ENCODE measurements at places on chromosomes 6 and 20.

GRCh38 chr20:24501764-24502556 is 32.5 kb downstream of the SYNDIG1 start:
- DNase-seq, result no peak

- no peak for DNase-seq
These were observed 9.8 kb downstream of the MAPK13 start for GRCh38 chr6:36139991-36140710.

DNA sequence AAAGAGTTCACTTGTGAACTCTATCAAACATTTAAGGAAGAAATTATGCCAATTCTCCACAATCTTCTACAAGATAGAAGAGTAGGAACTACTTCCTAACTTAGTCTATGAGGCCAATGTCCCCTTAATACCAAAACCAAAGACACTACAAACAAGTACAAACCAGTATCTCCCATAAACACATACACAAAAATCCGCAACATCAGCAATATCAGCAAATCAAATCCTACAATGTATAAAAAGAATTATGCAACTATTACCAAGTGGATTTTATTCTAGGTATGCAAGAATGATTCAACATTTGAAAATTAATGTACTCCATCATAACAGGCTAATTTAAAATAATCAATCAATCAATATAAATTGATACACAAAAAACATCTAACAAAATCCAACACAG is 45.4 kb downstream of the SYCP2 start:
- DNase-seq, result no peak

DNA sequence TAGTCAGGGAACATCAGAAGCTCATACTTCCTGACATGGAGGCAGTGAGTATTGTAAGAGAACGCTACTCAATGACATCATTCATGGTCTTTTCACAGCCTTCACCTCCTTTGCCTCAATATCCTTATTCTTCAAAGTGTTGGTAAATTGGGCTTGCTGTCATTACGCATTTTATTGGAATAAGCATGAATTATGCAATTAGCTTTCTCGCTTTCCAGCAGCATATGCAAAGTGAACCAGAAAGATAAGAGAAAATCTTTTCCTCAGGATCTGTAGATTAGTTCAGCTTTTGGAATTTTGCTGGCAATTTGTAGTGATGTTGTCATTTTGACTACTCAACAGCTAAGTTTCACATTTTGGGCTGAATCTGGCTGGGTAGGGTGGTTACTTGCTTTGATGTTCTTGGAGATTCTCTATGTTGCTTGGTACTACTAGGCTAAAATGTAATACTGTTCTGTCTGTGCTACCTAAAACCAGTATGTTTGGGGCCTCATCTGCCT is 1012.1 kb downstream of the KIF16B start:
- DNase-seq, result no peak

DNA sequence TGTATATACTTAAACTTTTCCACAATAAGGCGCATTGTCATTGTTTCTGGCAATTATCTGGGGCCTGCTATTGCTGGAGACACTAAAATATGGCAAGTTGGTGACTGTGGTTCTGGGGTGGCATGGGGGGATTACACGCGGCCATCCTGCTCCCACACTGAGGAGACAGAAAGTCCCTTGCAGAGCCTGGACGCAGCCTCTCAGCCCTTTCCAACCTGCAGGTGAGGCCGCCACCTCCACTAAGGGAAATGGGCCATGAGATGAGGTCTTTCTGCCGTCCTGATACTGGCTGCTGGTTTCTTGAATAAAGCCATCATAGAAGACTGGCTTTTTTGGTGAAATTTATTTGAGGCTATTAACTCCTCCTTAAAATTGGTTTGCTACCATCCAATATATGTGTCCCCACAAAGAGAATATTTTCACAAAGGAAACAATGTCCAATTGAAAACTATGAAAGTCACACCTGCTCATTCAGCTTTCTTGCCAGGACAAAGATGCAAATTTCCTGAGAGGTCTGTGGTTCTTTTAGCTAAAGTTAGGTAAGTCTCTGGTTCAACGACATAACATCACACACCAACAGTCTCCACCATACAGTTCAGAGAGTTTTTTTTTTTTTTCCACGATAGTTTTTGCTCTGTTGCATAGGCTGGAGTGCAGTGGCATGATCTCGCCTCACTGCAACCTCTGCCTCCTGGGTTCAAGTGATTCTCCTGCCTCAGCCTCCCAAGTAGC is 13.0 kb downstream of the TXNDC5 start:
- no peak for DNase-seq

DNA sequence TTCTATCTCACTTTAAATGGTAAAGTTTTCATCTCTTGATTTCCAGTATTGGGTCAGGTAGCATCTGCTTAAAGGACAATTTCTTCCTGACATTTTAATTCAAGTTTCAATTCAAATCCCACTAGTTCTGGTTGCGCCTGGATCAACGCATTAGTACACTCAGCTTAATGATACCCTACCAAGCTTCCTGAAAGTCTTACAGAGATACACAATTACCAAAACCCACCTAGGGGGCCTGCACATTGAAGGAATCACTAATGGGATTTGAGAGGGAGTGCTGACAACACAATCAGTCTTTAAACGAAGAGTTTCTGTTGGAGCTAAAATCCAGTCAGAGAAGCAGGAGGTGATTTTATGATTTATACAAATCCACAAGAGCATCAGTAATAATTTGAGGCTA is 293.0 kb downstream of the PHF3 start:
- DNase-seq, result no peak

DNA sequence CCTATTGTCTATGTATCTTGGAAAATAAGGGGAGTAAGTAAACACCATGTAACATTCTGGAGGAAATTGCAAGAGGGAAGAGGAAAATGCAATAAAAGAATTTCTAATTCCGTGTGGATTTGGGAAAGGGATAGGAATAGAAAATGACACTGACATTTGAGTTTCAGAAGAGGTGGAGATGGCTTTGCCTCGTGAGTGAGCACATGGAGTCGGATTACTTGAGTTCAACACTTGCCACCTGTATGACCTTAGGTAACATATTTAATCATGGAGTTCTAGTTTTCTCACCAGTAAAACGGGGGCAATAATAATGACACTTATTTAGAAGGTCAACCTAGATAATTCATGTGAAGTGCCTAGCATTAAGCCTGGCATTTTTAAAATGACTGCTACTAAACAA is 10.8 kb upstream of the PBOV1 start:
- DNase-seq, result no peak

DNA sequence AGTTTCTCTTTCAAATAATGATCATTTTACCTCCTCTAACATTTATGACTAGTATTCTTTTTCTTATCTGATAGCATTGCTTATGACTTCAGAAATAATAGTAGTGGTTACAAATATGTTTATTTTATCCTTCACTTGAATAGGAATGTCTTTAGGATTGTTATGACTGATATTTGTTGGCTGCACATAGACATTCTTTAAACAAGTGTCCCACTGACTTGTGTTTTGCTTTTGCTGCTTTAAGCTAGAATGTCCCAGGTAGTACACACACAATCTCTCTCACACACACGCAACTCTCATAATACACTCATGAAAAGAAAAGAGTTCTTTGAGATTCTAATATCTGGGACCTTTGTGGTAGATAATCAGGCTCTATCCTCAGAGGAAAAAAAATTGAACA is 21.6 kb downstream of the KIAA1586 start:
- no peak for DNase-seq

DNA sequence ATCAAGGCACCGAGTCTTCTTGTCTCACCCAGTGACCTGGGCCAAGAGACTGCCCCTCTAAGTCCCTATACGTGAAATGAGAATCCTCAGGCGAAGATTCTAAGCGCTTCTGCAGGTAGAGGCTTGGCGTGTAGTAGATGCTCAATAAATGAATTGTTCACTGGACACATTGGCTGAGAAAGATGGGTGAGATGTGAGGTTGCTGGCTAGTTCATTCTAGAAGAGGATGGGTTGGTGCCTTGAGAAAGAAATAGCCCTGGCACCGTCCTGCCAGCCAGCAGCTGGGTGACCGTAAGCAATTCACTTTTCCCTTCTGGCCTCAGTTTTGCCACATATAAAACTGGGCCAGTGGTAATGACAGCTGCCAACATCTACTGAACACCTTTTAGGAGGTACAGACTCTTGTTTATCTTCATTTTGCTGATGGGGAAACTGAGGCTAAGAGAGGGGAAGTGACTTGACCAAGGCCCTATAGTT is 1.4 kb downstream of the SRC start:
- DNase-seq, result no peak

DNA sequence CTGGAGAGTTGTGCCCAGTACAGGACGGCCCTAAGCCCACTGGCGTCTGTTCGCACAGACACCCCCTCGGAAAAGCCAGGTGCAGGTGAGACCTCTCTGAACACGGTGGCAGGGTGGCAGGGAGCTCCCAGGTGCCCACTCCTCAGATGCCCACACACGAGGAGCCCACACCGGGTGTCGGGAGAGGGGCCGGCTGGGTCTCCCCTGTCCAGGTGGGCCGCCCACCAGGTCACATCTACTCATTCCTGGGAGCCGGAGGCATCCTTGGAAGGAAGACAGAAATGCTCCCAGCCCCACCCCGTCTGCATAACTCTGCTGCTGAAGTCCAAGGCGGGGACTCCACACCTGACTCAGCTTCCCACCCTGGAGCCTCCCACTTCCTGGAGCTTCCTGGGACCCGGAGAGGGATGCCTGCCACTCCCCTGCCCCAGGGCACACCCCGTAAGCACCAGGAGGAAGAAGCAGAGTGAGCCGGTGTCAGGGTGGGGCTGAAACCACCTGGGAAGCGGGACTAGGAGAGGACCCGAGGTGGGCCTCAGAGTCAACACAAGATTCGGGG is 2.5 kb downstream of the SRMS start:
- no peak for DNase-seq

GRCh38 chr6:117307655-117308054 is 42.3 kb downstream of the VGLL2 start:
- DNase-seq, result no peak

DNA sequence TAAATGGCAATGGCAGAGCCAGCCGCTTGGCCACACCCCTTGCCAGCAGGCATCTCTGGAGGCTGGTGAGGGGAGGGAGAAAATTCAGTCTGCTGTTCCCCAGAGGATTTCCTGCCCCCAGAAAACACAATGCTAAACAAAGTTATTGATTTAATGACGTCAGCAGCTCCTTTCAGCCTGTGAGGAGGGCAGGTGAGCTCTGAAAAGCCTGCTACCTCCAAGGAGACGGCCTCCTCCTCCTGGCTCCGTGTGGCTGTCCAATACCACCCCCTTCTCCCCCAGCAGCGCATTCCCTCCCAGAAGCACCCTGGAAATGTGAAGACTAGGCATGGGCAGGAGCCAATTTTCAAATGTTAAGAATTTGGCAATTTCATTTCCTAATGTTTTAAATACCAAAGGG is 393.1 kb downstream of the ZFAND3 start:
- DNase-seq, result no peak

DNA sequence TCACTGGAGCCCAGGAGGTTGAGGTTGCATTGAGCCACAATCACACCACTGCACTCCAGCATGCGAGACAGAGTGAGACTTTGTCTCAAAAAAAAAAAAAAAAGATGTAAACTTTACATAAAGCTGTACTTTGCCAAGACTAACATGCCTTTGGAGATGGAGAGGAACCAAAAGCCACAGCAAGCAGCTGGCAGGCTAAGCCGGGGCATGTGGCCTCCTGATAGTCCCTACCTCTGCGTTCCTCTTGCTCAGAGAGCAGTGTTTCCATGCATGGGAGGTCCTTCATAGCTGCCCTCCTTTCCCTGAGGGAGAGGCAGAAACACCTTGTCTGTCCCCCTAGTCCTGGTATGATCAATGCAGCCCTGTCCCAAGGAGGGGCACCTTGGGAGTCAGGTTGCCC is 35.2 kb downstream of the SPATA2 start:
- no peak for DNase-seq

DNA sequence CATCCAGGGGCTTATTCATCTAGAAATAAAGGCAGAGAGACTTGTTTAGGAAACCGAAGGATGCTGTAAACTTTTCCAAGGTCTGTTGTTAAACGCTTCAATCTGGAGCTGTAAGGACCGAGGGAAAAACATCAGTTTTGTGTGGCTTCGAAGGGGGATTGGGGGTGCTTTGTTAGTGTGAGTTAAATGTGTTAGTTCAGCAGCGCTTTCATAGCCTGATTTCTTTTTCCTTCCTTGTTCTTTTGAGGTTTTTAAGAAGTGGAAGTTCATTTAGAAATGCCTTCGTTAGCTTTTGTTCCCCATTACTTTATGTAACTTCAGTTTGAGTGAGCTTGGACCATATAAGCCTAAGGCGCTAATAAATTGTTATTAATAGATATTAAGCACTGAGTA is 1.5 kb downstream of the ANKS1A start:
- no peak for DNase-seq

GRCh38 chr20:48052475-48052835 is 267.2 kb upstream of the SULF2 start:
- no peak for DNase-seq

GRCh38 chr6:154245506-154245905 is 111.1 kb downstream of the IPCEF1 start:
- DNase-seq, result no peak

- DNase-seq, result no peak
These were observed 52.0 kb upstream of the TRIM26 start for GRCh38 chr6:30265181-30265580.

GRCh38 chr20:48405909-48406308 is 421.9 kb downstream of the PREX1 start:
- DNase-seq, result no peak

GRCh38 chr6:1526398-1527072 is 83.2 kb upstream of the FOXC1 start:
- no peak for DNase-seq

DNA sequence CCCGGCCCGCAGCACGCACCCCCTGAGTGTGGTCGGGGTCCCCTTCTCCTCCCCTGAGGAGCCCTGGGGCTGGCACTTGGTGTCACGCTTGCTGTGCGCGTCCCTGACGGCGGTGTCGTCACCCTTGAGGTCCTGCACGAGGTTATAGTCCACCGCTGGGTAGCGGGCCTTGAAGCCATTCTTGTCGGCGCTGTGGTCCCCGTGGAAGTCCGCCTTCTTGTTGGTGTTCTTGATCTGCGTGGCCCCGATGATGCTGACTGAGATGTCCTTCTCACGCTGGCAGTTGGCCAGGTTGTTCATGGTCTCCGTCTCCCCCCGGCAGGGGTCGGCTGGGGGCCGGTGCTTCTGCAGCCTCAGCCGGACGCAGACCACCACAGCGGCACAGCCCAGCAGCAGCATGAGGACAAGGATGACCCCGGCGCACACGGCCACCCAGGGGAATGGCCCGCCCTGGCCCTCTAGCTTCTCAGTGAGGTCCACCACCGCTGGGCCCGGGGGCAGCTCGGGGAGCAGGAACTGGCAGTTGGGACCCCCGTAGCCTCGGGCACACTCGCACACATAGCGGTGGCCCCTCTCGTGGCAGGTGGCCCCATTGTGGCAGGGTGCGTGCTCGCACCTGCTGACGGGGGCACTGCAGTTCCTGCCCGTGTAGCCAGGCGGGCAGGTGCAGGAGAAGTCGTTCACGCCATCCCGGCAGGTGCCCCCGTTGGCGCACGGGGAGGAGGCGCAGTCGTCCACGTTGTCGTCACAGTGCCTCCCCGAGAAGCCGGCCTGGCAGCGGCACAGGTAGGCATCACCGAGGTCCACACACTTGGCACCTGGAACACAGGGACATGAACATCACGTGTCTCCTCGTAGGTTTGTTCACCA is 7.4 kb downstream of the DLL1 start:
- no peak for DNase-seq
